ENCODE measurements at places on chromosomes 2 and 18.

DNA sequence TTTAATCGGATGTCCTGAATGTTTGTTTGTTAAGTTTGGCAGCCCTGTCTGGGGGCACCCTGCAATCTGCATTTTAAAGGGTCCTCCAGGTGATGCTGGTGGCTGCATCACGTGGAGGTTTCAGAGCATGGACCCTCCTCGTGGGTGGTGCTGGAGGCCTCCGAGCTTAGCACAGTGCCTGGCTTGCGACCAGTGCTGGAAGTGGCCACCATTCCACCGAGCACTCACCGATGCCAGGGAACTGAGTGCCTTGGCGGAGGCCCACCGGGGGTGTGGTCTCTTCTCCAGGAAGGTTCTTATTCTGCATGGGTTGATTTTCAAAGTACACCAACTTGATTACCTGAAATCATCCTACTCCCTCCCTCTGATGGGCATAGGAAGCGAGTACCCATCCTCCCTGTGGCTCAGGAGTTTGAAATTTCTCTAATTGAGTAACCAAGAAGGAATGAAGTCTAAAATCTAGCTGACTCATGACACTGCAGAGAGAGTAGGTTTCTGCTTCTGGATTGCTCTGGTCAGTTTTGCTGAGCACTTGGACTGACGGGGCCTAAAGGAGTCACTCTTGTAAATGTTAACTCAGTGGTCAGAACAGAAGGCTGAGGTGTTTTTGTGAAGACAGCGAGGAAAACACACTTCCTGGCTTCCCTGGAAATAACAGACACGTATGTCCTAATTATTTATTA lies 58.1 kb upstream of the SLC66A3 start:
- DNase-seq, result no peak

GRCh38 chr18:32851936-32852335 lies 79.1 kb upstream of the KLHL14 start:
- DNase-seq, result no peak

- DNase-seq, result no peak
These were observed 74.7 kb downstream of the TNFRSF11A start for GRCh38 chr18:62399781-62400308.

GRCh38 chr2:157418239-157418641 lies 25.6 kb downstream of the CYTIP start:
- no peak for DNase-seq

All from head of caudate nucleus (tissue), 42 donors.